ENCODE measurements at places on chromosomes 12 and 14.

DNA sequence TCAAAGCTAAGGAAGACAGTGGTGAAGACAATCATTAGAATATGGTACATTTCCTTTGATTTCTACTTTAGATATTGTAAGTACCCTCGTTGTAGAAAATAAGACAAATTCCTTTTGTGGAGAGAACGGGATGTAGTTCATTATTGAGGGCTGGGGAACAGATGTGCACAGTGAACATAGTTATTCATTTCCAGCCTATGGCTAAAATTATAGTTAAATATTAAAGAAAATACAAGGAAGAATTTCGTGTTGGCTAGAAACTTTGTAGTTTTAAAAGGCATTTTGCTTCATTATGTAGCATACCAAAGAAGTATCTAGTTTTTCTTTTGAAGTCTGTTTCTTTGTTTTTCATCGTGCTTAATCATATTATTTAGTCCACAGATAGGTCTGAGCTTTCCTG is 201.8 kb downstream of the ESR2 start:
- DNase-seq, result no peak

GRCh38 chr12:68910128-68910527 is 22.8 kb downstream of the CPM start:
- no peak for DNase-seq

GRCh38 chr14:96579855-96580254 is 77.7 kb downstream of the PAPOLA start:
- DNase-seq, result no peak

DNA sequence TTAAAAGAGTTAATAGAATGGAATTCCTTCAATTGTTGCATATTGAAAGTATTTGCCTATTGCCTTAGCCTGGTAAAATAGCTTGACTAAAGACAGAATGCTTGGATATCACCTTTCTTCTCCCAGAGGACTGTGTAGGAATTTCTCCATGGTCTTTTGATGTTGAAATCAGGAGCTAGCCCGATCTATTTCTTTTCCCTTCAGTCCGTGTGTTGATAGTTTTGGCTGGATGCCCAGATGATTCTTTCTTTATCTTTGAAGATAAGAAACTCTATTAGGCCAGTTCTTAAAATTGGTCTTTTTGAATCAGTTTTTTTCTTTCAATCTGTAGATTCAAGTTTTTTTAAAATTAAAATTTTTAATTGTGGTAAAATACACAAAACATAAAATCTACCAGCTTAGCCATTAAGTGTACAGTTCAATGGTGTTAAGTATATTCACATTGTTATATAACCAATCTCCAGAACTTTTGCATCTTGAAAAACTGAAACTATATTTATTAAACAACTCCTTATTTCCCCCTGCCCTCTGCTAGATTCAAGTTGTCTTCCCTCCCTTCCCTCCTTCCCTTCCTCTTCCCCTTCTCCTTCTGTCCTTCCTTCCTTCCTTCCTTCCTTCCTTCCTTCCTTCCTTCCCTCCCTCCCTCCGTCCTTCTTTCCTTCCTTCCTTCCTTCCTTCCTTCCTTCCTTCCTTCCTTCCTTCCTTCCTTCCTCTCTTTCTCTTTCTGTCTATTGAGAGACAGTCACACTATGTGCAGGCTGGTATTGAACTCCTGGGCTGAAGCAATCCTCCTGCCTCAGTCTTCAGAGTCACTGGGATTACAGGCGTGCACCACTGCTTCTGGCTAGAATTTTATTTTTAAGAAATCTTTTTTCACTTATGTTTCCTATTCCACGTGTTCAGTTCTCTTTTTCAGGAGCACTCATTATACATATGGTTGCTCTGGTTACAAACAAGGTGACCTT is 10.1 kb downstream of the LACRT start:
- no peak for DNase-seq

DNA sequence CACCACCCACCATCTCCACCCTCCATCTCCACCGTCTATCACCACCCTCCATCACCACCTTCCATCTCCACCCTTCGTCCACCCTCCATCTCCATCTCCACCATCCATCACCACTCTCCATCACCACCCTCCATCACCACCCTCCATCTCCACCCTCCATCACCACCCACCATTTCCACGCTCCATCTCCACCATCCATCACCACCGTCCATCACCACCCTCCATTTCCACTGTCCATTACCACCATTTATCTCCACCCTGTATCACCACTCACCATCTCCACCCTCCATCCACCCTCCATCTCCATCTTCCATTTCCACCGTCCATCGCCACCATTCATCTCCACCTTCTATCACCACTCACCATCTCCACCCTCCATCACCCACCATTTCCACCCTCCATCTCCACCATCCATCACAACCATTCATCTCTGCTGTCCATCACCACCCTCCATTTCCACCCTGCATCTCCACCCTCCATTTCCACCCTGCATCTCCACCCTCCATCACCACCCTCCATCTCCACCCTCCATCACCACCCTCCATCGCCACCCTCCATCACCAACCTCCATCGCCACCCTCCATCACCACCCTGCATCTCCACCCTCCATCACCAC is 6.1 kb upstream of the CEP170B start:
- no peak for DNase-seq

DNA sequence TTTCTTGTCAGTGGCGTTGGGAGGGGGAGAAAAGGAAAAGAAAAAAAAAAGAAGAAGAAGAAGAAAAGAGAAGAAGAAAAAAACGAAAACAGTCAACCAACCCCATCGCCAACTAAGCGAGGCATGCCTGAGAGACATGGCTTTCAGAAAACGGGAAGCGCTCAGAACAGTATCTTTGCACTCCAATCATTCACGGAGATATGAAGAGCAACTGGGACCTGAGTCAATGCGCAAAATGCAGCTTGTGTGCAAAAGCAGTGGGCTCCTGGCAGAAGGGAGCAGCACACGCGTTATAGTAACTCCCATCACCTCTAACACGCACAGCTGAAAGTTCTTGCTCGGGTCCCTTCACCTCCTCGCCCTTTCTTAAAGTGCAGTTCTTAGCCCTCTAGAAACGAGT is 1.9 kb downstream of the ASCL1 start:
- no peak for DNase-seq

- no peak for DNase-seq
Measured at GRCh38 chr12:77060136-77060882, 5.1 kb downstream of the E2F7 start.

DNA sequence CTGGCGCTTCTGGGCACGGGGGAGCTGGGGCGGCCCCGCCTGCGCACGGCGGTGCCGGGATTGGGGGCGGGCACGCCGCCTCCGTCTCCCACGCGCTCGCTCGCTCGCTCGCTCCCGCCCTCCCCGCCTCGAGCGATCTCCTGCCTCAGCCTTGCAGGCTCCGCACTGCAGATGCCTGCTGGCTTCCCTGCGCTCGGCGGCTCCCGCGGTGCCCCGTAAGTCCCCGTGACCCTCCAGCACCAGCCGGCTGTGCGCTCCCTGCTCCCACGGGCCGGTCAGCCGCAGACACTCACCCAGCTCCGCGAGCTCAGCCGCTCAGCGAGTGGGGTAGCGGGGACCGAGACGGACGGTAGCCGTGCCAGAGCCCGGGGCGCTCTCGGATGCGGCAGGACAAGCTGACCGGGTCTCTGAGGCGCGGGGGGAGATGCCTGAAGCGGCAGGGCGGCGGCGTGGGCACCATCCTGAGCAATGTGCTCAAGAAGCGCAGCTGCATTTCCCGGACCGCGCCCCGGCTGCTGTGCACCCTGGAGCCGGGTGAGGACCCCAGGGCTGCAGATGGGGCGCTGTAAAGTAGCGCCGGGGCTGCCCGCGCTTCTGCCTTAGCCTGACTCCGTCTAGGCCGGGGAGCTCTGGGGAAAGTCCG is at the start of gene TBC1D30:
TBC1D30 (plus strand) TSS at position 148 of the 643 bp plus-strand sequence; CDS start at position 381, 233 bp downstream.
- peak; percentile 51 for DNase-seq

DNA sequence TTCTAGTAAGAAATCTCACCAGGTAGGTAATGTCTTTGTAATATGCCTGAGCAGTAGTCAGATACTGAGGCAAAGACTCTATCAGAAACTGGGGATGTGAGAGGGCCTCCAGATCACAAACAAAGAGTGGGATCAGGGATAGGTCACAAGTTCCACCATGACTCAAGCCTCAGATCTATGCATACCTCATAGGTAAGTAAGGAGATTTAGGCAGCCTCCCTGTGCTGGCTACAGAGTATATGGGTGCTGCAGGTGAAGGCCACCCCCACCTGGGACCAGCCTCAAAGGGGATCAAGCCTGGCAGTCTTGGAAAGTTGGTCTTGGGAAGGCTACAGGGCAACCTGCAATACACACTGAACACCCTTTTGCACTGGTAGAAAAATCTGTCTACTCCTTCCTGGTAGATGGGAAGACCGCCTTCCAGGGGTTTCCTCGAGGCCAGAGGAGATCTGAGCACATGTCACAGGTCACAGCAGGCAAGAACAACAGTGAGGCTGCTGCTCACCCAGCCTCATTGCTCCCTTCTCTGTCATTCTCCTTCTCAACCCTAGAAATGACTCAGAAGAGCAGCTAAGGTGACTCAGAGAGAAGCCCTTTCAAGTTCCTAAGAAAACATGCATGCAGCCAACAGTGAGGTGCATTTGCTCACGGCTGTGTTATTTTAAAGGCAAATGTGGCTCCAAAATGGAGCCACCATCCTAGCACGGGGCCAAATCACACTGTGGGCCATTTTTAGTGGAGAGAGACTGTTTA is 143.4 kb upstream of the CDKN3 start:
- DNase-seq, result peak; percentile 22

- no peak for DNase-seq
Measured at GRCh38 chr12:46124132-46124847, 133.9 kb upstream of the SCAF11 start.

DNA sequence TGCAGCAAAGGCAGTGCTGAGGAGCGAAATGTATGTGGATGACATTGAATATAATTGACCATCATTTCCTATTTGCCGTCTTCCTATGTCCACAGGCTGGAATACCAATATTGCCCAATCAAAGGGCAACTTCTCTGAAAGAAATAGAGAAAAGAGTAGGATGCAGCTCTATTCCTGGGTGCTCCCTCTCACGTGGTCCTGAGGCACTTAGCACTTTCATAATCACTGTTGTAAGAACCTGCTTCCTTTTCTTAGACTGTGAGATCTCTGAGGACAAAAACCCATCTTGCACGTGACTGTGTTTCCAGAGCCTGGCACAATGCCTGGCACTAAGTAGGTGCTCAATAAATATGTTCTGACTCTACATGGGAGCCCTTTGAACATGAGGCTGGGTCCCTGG is 122.7 kb upstream of the CPM start:
- no peak for DNase-seq

DNA sequence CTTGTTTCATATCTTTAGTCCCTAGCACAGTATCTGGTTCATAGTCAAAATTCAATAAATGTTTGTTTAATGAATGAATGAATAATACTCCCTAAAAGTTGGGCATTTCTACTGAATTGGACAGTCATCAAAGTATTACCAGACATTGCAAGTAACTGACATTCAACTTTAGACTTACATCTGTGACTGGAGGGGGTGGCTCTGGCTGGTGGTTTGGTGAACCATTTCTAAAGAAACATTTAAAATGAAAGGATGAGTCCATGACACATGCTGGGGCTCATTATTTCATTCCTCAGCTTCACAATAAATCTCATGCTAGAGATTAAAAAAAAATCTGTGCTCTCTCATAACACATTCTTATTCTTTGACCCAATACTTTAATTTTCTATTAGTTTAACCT is 20.6 kb upstream of the CSRNP2 start:
- no peak for DNase-seq

GRCh38 chr12:118269806-118270205 is 102.9 kb downstream of the TAOK3 start:
- DNase-seq, result no peak

GRCh38 chr12:118033902-118034301 is 17.4 kb downstream of the RFC5 start:
- DNase-seq, result no peak

GRCh38 chr12:106084014-106084671 is 54.6 kb downstream of the NUAK1 start:
- no peak for DNase-seq

GRCh38 chr12:47686645-47687240 is 19.1 kb downstream of the RPAP3 start:
- peak; percentile 15 for DNase-seq

- DNase-seq, result no peak
Measured at GRCh38 chr12:38664661-38665269, 240.6 kb downstream of the CPNE8 start.

DNA sequence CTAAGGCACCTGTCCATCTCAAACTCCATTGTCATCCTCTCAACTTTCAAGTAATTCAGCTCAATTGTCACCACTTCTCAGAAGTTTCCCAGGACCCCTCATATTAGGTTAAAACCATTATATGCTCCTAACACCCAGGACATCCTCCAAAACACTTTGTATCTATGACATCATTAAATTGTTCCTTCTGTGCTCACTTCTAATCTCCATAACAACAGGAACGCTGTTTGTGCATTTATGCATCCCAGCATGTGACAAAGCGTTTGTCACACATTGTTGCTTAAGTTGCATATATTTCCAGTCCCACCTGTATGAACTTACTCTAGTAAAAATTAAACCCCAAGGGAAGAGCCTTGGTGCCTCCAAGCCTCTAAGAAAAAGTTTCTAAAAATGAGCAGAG is 133.9 kb downstream of the TBX5 start:
- DNase-seq, result no peak

DNA sequence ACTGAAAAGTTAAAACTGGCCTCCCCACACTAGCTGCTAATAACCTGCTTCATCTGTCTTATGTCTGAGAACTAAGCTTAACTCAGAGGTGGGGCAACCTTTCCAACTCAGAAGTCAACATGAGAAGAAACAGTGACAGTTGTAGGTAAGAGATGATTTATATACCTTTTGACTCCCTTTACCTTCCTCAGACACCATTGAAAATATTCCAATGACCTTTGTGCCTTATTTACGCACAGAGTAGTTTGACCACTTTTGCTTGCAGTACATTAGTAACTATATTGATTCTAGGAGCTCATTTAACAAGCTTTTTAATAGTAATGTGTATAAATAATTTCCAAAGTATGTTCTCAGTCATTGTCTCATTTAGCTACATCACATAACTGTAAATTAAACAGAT is 77.6 kb downstream of the ALX1 start:
- no peak for DNase-seq

DNA sequence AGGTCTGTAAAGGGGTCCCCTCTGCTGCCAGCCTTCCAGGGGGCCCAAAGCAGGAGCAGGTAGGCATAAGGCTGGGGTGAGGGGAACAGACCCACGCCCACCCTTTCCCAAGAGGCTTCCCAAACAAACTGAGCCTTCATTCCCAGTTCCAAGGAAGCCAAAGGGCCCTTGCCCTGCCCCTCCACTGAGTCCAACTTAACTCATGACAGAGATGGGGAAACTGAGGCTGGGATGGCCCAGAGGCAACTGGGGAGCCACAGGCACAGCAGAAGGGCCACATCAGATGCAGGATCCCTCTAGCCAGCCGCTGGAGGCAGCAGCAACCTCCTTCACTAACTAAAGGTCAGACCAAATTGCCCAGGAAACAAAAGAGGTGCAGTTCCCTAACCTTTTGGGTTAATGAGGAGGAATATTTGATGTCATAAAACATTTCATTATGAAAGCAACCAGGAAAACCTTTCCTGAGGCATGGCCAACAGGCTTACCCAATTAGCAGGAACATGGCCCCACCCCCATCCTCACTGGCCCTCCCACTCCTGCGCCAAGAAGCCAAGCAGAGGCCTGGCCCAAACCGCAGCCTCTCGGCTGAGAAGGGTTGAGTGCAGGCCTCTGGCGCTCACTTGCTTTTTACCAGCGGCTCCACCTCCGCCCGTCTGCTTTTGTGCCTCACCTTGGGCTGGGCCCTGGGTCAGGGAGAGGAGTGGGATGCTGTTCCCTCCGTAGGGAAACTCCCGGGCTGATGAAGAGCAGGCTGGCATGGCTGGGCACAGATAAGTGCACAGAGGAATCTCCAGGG is 293.5 kb upstream of the RTL1 start:
- DNase-seq, result no peak

Measured in stimulated activated CD4-positive, alpha-beta T cell treated with anti-CD3 and anti-CD28 coated beads, Interleukin-15, amount 100 ng/mL, for 24 hours (primary cell).